ENCODE measurements at places on chromosomes 2 and 18.

DNA sequence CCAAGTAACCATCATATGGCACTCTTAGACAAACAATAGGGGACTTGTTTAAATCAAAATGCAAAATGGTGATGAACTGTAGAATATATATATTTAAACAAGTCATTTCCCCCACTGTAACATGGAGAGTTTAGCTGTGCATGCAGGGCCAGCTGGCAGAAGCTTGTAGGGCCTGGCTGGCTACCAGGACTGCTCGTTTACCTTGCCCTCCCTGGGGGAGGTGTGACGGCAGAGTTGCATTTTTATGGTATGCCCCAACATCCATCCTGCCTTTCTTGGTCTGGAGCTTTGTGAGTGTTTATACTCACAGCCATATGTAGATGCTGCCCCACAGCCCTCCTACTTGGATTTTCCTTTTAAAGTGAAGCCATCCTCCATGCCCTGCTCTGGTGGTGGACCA is 101.7 kb upstream of the ZFP36L2 start:
- peak; percentile 61 for DNase-seq

- DNase-seq, result peak; percentile 25
These were observed 109.2 kb downstream of the HIBCH start for GRCh38 chr2:190210471-190210870.

DNA sequence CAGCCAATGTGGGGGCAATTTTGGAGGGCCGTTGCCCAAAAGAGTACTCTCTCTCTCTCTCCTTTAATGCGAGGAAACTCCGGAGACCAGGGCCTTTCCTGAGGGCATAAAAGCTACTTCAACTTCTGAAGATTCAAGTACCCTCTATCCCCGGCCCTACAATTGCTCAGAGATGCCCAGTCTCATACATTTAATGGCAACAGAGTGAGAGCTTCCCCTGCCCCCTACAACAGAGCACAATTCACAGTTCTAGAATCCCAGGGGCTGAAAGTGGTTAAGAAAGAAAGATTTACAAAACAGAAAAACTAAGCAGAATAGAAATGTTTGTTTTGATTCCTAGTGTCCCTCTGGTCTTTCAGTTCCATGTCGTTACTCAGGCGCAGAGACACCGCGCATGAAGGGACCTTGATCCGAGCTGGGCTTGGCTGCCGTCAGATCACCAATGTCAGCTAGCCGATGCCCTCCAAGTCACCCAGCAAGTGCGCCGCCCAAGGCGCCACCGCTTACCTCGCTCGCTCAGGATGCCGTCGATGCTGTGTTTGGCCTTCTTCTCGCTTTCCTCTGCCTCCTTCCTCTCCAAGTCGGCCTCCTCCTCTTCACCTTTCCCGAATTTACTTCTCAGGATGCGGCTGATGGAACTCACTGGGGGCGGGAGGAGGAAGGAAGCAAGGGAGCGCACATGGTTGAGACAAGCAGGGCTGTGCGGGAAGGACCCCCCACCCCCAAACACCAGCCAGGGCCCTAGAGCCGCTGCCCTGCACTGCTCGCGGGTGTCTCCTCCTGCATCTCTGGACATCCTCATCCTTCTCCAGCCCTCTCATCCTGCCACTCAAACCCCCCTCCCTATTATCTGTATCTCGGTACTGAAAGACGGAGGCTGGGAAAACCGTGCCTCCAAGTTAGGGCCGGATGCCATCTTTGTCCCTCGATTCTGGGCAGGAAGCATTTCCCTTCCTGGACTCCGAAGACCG is 4.9 kb downstream of the PAX3 start:
- no peak for DNase-seq

DNA sequence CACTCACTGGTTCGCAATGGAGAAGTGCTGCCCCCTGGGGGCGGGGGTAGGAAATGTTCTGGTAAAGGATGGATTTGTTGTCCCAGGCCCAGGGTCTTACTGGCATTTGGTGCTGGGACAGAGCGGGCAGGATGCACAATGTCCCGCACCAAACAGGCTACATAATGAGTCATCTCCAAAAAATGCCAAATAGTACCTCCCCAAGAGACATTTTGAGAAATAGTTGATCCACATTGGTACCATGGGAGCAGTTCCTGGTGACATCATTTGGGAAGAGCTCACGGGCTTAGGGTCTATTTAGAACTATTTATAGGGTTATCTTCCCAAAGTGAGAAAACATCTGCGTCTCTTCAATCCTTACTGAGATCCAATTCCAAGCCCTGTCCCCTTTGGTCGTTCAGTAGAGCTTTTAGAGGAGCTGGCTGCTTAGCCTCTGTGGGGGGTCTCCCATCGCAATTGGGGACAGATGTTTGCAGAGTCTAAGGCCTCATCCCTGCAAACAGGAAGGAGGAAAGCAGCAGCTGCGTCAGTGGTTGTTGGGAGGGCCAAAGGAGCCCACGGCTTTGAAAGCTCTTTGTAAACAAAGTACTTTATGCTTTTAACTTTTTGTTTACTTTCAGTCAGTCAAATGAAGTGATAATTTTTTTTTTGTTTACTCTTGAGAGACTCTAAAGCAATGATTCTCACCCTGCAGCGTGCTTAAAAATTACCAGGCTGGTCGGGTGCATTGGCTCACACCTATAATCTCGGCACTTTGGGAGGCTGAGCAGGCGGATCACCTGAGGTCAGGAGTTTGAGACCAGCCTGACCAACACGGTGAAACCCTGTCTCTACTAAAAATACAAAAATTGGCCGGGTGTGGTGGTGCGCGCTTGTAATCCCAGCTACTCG is 49.3 kb downstream of the GREB1 start:
- peak; percentile 61 for DNase-seq
